ENCODE measurements at places on chromosomes 12 and 14.

GRCh38 chr14:60735416-60735815 lies 855 bp downstream of the MNAT1 start:
- DNase-seq: no peak

- DNase-seq: no peak
These were observed 21.1 kb upstream of the CATSPERB start for GRCh38 chr14:91752961-91753360.

DNA sequence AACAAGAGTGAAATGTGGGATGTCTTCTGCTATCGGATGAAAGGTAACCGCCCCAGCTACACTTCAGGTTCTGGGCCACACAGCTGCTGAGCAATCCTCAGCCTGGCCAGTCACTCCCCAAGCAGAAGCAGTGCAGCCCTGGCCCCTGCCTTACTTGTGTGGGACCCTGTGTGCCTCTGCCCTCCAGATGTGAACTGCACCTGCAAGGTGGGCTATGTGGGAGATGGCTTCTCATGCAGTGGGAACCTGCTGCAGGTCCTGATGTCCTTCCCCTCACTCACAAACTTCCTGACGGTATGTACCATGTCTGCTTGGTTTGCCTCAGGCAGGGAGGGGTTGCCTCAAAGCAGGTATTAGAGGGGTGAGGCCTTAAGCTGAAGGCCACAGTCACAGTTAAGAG lies 85.6 kb downstream of the NT5DC3 start:
- no peak for DNase-seq

DNA sequence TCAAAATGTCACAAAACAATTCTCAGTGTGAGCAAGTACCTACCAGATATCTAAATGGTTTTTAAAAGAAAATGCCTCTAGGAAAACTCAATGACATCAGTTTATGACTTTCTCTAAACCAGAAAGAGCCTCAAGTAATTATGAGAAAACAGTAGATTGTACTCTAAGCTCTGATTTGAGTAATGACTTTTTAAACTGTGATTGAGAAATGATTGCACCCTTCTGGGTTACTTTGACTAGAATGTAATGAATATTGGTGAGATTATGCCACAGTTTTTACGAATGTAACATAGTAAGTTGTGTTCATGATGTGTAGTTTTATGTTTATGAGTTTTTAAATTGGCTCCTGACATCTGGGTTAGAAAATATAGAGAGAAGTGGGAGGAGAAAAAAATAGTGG lies 68.8 kb downstream of the ALX1 start:
- no peak for DNase-seq

DNA sequence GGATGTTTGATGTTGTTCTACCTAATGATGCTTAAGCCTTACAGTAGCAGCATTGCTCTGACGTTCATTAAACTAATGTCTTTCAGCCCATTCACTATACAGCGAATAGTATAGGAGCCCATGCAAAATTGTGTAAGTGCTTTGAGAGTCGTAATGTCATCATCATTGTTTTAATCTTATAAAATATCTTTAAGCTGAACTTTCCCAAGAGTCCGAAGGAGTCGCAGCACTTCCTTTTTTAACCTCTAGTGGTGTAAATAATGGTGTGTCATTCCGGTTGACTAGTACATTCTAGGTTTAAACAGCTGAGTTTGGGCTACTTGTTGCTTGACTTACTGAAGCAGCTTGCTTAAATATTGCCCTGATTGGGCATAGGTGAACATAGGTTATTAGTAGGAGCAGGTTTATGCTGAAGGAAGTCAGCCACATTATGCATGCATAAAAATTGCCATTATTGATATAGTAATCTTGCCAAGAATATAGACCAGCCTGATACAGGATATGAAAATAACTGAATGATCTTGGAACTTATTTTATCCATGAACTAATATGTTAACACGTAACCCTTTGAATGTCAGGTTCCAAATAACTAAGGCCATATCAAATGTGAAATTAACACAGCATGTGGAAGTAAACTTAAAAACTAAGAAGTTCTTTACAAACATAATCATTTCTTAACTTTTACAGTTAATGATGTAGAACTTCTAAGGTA lies 2.6 kb downstream of the WNK1 start:
- peak; percentile 57 for DNase-seq

- no peak for DNase-seq
These were observed 38.2 kb upstream of the FBLN5 start for GRCh38 chr14:91985521-91986255.

GRCh38 chr14:22778084-22778483 lies 11.6 kb downstream of the OXA1L start:
- DNase-seq: no peak

GRCh38 chr14:34258318-34258717 lies 203.7 kb downstream of the SPTSSA start:
- DNase-seq: no peak

- DNase-seq: no peak
These were observed 35.1 kb upstream of the CLMN start for GRCh38 chr14:95354834-95355233.

GRCh38 chr12:122245553-122245952 lies 19.7 kb upstream of the DIABLO start:
- DNase-seq: no peak

GRCh38 chr14:52695481-52696091 lies at the start of gene ERO1A:
TSS of gene ERO1A (minus strand) at chr14:52695558. CDS start at chr14:52695481, 77 bp downstream.
- peak; percentile 53 for DNase-seq
